Panc1 (cell line): ENCODE measurements at places on chromosomes 11 and 22.

- DNase-seq = no peak
These were observed 26.2 kb downstream of the SHISA8 start for GRCh38 chr22:41888627-41889200.

- DNase-seq = no peak
These were observed 284.0 kb downstream of the LRRC4C start for GRCh38 chr11:41175304-41175972.

GRCh38 chr11:130529366-130529765, 80.9 kb downstream of the ADAMTS15 start:
- DNase-seq = no peak

- no peak for DNase-seq
These were observed 25.2 kb downstream of the PDE3B start for GRCh38 chr11:14668731-14669301.

- DNase-seq = no peak
These were observed 3.0 kb downstream of the BACE1 start for GRCh38 chr11:117313091-117313490.

- no peak for DNase-seq
These were observed 6.7 kb downstream of the CSNK2A3 start for GRCh38 chr11:11346303-11346702.

DNA sequence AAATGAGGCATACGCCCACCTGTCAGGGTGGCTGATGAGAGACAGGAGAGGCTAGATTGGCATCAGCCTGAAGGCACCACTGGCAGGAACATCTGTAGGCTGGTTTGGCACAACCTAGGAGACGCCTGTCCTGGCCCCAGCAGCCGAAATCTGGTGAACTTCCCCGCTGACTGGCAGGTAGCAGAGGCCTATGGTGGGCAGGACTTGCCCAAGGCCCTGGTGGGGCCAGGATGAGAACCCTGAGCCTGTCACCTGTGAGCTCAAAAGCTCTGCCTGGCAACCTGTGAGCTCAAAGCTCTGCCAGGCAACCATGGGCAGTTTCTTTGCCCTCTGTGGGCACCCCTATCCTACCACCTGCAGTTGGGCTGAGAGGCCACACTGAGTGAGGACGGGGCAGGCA, 2.5 kb downstream of the DERL3 start:
- DNase-seq = no peak

GRCh38 chr11:7501251-7501650, 12.5 kb upstream of the PPFIBP2 start:
- DNase-seq = no peak
